T-helper 17 cell (primary cell): ENCODE measurements at places on chromosomes 5 and 9.

- peaks cover 16% of the 10 kb centered on the region for H3K4me1 ChIP-seq
- H3K27ac ChIP-seq = peak overlapping the region; percentile 82
- H3K36me3 ChIP-seq = peaks cover 2% of the 10 kb centered on the region
- H3K27me3 ChIP-seq = no peaks in the 10 kb centered on the region
These were observed 78.5 kb upstream of the LRRTM2 start for GRCh38 chr5:138953387-138954256.

GRCh38 chr9:98341157-98342097, 86.0 kb upstream of the TBC1D2 start:
- no peak overlapping the region for H3K27ac ChIP-seq
- DNase-seq = no peak
- H3K36me3 ChIP-seq = no peaks in the 10 kb centered on the region
- H3K4me1 ChIP-seq = peaks cover 6% of the 10 kb centered on the region

DNA sequence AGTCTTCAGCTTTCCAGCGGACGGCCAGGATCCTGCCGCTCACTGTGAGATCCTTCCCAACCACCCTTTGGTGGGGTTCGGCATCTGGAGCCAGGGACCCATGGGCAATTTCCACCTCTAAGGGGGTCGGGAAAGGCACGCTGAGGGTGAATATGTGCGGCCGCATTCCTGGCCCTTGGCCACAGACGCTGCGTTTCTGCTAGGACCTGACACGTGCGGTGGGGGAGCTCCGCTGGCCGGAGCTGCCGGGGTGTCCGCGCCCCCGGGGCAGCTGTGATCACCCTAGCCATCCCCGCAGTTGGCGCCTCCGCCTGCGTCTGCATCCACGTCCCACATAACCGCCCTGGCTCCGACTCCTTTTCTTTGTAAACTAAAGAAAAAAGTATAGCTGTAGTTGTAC, 5.3 kb upstream of the DNAJA1 start:
- no peak overlapping the region for H3K27ac ChIP-seq
- no peak overlapping the region for H3K4me3 ChIP-seq
- H3K4me1 ChIP-seq = peaks cover 19% of the 10 kb centered on the region
- no peaks in the 10 kb centered on the region for H3K27me3 ChIP-seq

GRCh38 chr9:111970827-111971226, 74.2 kb downstream of the UGCG start:
- no peak for DNase-seq
- no peaks in the 10 kb centered on the region for H3K27me3 ChIP-seq
- no peak overlapping the region for H3K4me3 ChIP-seq

DNA sequence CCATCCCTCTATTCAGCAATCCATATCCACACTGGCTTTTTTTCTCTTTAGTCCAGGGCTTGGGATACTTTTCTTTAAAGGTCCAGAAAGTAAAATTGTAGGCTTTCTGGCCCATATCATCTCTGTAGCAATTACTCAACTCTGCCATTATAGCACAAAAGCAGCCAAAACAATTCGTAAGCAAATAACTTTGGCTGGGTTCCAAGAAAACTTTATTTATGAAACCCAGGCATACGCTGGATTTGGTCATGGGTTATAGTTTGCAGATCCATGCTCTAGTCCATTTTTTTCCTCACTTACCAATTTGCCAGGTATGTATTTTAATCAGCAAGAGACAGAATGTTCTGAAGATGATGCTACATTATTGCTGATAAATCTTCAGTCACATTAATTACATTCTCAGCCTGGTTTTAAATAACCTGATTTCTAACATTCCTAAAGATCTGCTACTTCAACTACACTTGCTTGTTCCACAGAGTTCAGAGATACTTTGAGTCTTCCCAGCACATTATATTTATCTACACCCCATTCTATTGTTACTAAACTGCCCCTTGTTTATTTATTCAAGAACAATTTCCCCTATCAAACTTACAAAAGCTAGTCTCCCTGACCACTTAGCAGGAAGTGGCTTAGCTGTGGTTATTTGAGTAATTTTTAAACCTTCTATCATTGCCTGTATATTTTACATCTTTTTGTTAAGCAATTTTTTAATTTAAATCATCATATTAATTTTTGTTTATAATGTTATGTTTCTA, 161.0 kb downstream of the ISL1 start:
- H3K4me1 ChIP-seq = no peaks in the 10 kb centered on the region
- DNase-seq = no peak
- H3K36me3 ChIP-seq = no peaks in the 10 kb centered on the region
- H3K4me3 ChIP-seq = no peak overlapping the region
- no peak overlapping the region for H3K27ac ChIP-seq
- H3K27me3 ChIP-seq = no peaks in the 10 kb centered on the region

GRCh38 chr9:14251154-14252071, 62.5 kb downstream of the NFIB start:
- H3K27ac ChIP-seq = no peak overlapping the region
- no peaks in the 10 kb centered on the region for H3K4me1 ChIP-seq
- H3K27me3 ChIP-seq = peaks cover 16% of the 10 kb centered on the region
- DNase-seq = no peak
- H3K4me3 ChIP-seq = no peak overlapping the region
- no peaks in the 10 kb centered on the region for H3K36me3 ChIP-seq

DNA sequence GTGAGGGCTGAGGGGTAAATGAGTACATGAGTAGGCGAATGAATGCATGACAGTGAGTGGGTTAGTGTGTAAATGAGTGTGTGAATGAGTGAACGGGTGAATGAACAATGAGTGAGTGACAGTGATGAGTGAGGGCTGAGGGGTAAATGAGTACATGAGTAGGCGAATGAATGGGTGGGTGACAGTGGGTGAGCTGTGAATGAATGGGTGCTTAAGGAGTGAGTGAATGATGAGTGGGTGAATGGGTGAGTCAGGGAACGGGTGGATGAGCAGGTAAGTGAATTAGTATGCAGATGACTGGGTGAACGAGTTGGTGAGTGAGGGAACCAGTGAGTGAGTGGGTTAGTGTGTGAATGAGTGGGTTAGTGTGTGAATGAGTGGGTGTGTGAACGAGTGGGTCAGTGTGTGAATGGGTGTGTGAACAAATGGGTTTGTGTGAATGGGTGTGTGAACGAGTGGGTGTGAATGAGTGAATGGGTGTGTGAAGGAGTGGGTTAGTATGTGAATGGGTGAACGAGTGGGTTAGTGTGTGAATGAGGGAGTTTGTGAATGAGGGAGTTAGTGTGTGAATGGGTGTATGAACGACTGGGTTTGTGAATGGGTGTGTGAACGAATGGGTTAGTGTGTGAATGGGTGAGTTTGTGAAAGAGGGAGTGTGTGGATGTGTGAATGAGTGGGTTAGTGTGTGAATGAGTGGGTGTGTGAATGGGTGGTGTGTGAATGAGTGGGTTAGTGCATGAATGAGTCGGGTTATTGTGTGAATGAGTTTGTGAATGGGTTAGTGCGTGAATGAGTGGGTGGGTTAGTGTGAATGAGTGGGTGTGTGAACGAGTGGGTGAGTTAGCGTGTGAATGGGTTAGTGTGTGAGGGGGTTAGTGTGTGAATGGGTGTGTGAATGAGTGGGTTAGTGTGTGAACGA, 32.9 kb downstream of the NKD2 start:
- H3K4me1 ChIP-seq = no peaks in the 10 kb centered on the region
- H3K27ac ChIP-seq = no peak overlapping the region
- H3K36me3 ChIP-seq = no peaks in the 10 kb centered on the region
- no peak overlapping the region for H3K4me3 ChIP-seq

- H3K27ac ChIP-seq = peak overlapping the region; percentile 67
- H3K27me3 ChIP-seq = no peaks in the 10 kb centered on the region
- peaks cover 10% of the 10 kb centered on the region for H3K4me1 ChIP-seq
- no peak for DNase-seq
- H3K36me3 ChIP-seq = no peaks in the 10 kb centered on the region
These were observed 6.6 kb upstream of the RMND5B start for GRCh38 chr5:178123966-178124925.

DNA sequence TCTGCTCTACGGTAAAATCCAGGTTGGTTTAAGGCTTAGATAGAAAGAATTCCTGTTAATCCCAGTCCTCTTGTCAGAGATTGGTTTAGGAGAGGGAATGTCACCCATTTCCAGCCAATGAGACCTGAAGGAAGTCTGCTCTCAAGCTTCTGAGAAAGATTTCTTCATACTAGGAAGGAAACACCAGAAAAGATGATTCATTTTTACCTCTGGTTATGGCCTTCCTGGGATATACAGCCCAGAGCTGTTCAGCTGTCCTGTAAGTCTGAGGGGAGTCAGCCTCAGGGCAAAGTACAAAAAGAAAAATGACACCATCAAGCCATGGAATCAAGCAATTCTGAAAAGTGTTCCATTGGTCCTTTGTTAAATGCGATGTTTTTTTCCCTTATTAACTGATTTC, 18.6 kb upstream of the CFAP95 start:
- peaks cover 40% of the 10 kb centered on the region for H3K27me3 ChIP-seq
- H3K4me1 ChIP-seq = no peaks in the 10 kb centered on the region
- no peaks in the 10 kb centered on the region for H3K36me3 ChIP-seq
- no peak for DNase-seq
- H3K27ac ChIP-seq = no peak overlapping the region

DNA sequence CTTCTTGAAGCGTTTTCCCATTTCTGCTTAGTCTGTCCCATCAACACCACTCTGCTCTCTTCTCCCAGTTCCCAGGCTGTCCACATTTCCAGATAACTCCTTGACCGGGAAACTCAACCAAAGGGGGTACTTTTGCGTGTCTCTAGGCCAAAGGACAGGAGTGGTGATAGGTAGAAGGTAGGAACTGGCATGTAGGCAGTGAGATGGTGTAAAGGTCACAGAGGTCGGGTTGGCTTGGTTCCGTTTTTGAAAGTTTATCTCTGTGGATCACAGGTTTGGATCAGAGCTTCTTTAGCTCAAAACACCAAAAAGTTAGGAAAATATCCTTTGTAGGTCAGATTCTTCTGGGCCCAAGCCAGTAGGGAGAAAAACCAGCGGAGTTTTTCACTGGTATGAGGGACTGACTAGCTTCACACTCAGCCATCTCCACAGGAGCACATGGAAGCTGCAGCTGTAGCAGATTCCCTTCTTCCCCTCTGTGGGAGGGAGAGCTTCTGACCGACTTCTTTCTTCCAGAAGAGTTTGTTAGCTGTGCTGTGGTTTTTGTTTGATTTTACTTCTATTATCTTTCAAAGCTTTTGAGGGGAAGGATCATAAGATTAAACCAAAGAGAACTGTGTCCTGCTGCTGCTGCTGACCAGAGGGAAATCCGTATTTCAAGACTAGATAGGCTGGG, 98.4 kb upstream of the DMRT1 start:
- H3K27me3 ChIP-seq = no peaks in the 10 kb centered on the region
- no peak for DNase-seq
- peaks cover 10% of the 10 kb centered on the region for H3K4me1 ChIP-seq
- no peak overlapping the region for H3K27ac ChIP-seq
- peaks cover 6% of the 10 kb centered on the region for H3K36me3 ChIP-seq

DNA sequence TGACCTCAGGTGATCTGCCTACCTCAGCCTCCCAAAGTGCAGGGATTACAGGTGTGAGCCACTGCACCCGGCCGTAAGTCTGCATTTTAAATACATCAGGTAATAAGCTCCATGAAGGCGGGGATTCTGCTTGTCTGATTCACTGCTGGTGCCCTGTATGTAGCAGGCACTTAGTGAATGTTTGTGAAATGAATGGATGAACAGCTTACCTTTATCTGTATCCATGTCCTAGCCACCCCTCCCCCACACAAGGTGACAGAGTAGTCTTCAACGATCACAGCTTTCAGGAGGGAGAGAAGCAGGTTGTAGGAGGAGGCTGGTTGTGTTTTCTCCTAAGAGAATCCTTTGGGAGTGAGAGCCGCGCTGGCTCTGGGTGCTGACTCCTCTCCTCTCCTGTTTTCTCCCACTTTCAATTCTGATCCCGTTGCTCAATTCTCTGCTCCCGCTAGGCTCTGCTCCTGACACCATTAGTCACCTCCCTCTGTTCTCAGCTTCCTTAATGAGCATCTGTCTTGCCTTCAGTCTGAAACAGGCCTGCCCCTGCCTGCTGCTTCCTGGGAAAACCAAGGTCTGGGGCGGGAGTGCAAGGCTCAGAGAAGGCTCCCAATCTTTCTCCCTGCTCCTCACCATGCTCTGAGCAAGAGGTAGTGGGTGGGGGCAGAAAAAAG, 88.8 kb upstream of the CTNNA1 start:
- peaks cover 84% of the 10 kb centered on the region for H3K27me3 ChIP-seq
- H3K27ac ChIP-seq = no peak overlapping the region
- H3K4me3 ChIP-seq = no peak overlapping the region
- no peaks in the 10 kb centered on the region for H3K36me3 ChIP-seq

- H3K4me1 ChIP-seq = no peaks in the 10 kb centered on the region
- no peak for DNase-seq
- no peak overlapping the region for H3K27ac ChIP-seq
- no peaks in the 10 kb centered on the region for H3K27me3 ChIP-seq
- no peak overlapping the region for H3K4me3 ChIP-seq
These were observed 561.4 kb downstream of the CAAP1 start for GRCh38 chr9:26331223-26331622.

DNA sequence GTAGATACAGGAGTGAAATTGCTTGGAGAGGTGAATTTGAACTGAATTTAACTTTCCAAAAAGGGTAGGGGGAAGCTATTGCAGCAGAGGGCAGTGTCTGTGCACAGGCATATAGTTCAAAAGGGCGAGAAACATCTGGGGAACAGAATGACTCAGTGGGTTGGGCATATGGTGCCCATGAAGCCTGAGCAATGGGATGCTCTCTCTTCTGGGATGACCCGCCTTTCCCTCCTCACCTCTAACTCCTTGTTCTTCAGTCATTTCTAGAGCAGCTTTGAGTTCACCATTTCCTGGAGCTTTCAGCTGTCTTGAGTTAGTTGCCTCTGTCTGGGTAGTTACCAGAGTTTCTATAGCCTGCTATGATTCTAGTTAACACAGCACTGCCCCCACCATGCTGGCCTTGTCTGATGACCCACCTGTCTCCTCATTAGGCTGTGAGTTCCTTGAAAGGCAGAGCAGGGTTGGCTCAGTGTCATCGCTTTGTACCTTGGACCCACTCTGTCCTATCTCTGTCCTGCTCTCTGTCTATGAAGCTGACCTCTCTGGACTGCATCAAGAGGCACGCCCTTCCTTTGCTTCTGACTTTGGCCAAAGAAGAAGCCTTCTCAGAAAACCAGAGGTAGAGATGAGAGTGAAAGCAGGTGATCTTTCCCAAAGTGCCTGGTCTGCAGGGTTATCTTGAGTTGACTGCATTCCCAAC, 299.6 kb upstream of the KLF4 start:
- H3K27me3 ChIP-seq = no peaks in the 10 kb centered on the region
- no peaks in the 10 kb centered on the region for H3K4me1 ChIP-seq
- no peak overlapping the region for H3K4me3 ChIP-seq
- H3K27ac ChIP-seq = no peak overlapping the region
- H3K36me3 ChIP-seq = no peaks in the 10 kb centered on the region

- no peak for DNase-seq
- peaks cover 16% of the 10 kb centered on the region for H3K36me3 ChIP-seq
- peaks cover 6% of the 10 kb centered on the region for H3K4me1 ChIP-seq
These were observed 22.0 kb downstream of the SLC36A1 start for GRCh38 chr5:151469386-151469785.

- no peak overlapping the region for H3K4me3 ChIP-seq
- H3K27me3 ChIP-seq = peaks cover 22% of the 10 kb centered on the region
- H3K4me1 ChIP-seq = peaks cover 6% of the 10 kb centered on the region
- no peak for DNase-seq
These were observed 12.0 kb downstream of the TNC start for GRCh38 chr9:115106001-115106400.
